Femur (tissue), 1 donor: ENCODE measurements at places on chromosomes 3 and 15.
A peak's percentile ranks its signal among the peaks of the same experiment; 100 is the strongest.

GRCh38 chr15:86162641-86163040, 83.0 kb downstream of the AGBL1 start:
- no peak for DNase-seq

- no peak for DNase-seq
Observed at GRCh38 chr3:17911986-17912760, 169.7 kb upstream of the TBC1D5 start.

DNA sequence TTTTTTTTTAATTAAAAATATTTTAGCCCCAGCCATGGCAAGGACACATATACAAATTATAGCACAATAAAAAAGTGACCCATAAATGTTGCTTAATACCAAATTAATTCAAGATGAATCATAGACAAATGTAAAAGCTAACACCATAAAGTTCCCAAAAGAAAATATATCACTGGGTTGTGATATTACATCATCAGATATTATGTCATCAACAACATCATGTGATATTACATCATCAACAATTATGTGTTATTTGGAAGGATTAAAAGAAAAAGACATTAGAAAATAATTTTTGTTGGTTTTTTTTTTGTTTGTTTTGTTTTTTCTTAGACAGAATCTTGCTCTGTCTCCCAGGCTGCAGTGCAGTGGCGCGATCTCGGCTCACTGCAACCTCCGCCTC, 34.5 kb upstream of the ABHD10 start:
- DNase-seq, result no peak

GRCh38 chr15:74196175-74196574, 6.4 kb downstream of the STRA6 start:
- peak; percentile 64 for DNase-seq

- no peak for DNase-seq
Observed at GRCh38 chr3:121786485-121786884, 36.9 kb upstream of the GOLGB1 start.
